ENCODE measurements at places on chromosomes 4 and X.

- no peaks in the 10 kb centered on the region for H3K4me1 ChIP-seq
- no peak overlapping the region for H3K4me3 ChIP-seq
- peaks cover 12% of the 10 kb centered on the region for H3K27me3 ChIP-seq
- no peak for DNase-seq
- H3K36me3 ChIP-seq, result no peaks in the 10 kb centered on the region
Observed at GRCh38 chr4:8939160-8939839, 67.7 kb upstream of the HMX1 start.

- no peak overlapping the region for H3K27ac ChIP-seq
- no peak overlapping the region for H3K4me3 ChIP-seq
- H3K4me1 ChIP-seq, result no peaks in the 10 kb centered on the region
Observed at GRCh38 chr4:17168571-17168970, 270.1 kb upstream of the LDB2 start.

- H3K4me1 ChIP-seq, result no peaks in the 10 kb centered on the region
- no peak for DNase-seq
- no peak overlapping the region for H3K27ac ChIP-seq
- H3K36me3 ChIP-seq, result no peaks in the 10 kb centered on the region
Observed at GRCh38 chrX:108420481-108420880, 17.7 kb downstream of the COL4A6 start.

- no peak for DNase-seq
- no peak overlapping the region for H3K4me3 ChIP-seq
- peaks cover 6% of the 10 kb centered on the region for H3K27me3 ChIP-seq
- H3K27ac ChIP-seq, result no peak overlapping the region
- H3K36me3 ChIP-seq, result no peaks in the 10 kb centered on the region
Observed at GRCh38 chr4:26462874-26463273, 27.4 kb downstream of the CCKAR start.

DNA sequence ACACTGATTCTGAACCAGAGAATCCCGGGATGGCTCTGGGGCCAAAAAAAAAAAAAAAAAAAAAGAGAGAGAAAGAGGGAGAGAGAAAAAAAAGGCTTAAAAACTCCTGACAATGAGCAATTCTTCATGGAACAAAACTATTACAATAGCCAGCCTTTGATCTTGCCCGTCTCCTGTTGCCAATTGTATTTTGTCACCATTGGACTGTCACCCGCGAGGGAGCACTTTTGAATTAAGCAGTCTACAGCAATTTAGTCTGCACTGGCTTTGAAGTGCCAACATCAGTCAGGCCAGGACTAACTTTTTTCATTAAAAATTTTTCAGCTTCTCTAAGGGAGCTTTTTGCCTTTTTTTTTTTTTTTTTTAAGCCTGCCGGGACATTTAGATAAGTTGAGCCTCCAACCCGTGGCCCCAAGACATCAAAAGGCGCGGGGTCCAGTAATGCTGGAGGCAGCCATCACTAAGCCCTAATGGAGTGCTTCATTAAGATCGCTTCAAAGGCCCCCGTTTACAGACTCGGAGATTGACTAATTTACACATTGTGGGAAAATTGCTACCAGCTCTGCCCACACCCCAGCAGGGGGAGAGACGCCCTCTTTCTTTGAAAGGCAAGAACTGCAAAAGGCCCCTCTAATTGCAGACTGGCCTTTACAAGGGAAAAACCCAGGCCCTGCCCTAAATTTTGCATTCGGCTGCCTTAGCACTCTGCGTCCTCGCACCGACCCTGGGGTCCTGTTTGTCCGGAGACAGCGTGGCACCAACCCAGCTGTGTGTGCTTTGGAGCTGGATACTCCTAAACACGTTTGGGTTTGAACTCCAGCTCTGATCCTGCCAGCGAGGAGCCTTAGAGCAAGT lies 98.1 kb upstream of the MSX1 start:
- H3K4me3 ChIP-seq, result no peak overlapping the region
- H3K27me3 ChIP-seq, result peaks cover 6% of the 10 kb centered on the region
- DNase-seq, result no peak
- H3K36me3 ChIP-seq, result peaks cover 7% of the 10 kb centered on the region

GRCh38 chr4:108988464-108989195 lies 225.8 kb upstream of the ETNPPL start:
- H3K27ac ChIP-seq, result no peak overlapping the region
- no peak for DNase-seq
- peaks cover 1% of the 10 kb centered on the region for H3K27me3 ChIP-seq
- H3K4me1 ChIP-seq, result no peaks in the 10 kb centered on the region
- no peaks in the 10 kb centered on the region for H3K36me3 ChIP-seq
- no peak overlapping the region for H3K4me3 ChIP-seq

- H3K36me3 ChIP-seq, result no peaks in the 10 kb centered on the region
- no peak for DNase-seq
- H3K27ac ChIP-seq, result no peak overlapping the region
- H3K4me1 ChIP-seq, result no peaks in the 10 kb centered on the region
- no peak overlapping the region for H3K4me3 ChIP-seq
Observed at GRCh38 chrX:129641941-129642340, 12.8 kb downstream of the APLN start.

- no peak for DNase-seq
- peaks cover 30% of the 10 kb centered on the region for H3K36me3 ChIP-seq
- H3K4me3 ChIP-seq, result no peak overlapping the region
- H3K4me1 ChIP-seq, result peaks cover 51% of the 10 kb centered on the region
- no peaks in the 10 kb centered on the region for H3K27me3 ChIP-seq
- H3K27ac ChIP-seq, result peak overlapping the region; percentile 88
Observed at GRCh38 chr4:83230928-83231327, 53.7 kb downstream of the COQ2 start.

DNA sequence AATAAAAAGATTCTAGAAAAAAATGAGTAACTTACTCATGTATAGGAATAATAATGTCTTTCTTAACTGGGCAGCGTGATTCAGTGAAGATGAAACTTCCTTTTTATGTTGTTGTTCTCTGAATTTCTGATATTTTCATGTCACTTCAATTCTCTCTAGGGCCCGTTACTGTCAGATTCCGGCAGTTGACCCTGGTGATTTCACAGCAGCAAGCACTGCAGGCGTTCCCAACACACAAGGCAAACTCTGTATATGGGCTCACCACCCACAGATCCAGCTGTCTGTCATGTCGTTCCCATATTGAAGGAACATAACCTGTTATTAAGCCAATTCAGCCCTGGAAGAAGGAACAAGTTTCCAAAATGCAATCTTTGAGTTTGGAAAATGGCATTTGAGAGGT lies 288.3 kb upstream of the GALNTL6 start:
- H3K27ac ChIP-seq, result no peak overlapping the region
- H3K27me3 ChIP-seq, result no peaks in the 10 kb centered on the region
- H3K4me1 ChIP-seq, result no peaks in the 10 kb centered on the region
- no peak for DNase-seq
- no peaks in the 10 kb centered on the region for H3K36me3 ChIP-seq
- H3K4me3 ChIP-seq, result no peak overlapping the region

DNA sequence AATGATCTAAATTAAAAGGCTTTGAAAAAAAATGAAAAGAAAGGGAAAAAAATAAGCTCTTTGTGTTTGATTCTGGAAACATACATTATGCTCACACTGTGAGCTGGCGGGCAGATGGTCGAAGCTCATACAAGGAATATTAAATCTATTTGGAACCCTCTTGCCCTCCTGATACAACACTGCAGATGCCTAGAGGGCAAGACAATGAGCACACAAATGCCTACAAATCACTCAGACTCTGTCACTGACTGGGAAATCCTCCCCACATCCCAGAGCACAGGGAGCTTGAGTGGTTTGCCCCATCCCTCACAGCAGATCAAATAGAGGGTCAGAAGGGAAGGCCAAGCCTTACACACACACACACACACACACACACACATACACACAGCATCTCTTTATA lies 320.4 kb downstream of the HNRNPD start:
- peaks cover 9% of the 10 kb centered on the region for H3K27me3 ChIP-seq
- no peak overlapping the region for H3K4me3 ChIP-seq
- no peak for DNase-seq
- H3K27ac ChIP-seq, result no peak overlapping the region

DNA sequence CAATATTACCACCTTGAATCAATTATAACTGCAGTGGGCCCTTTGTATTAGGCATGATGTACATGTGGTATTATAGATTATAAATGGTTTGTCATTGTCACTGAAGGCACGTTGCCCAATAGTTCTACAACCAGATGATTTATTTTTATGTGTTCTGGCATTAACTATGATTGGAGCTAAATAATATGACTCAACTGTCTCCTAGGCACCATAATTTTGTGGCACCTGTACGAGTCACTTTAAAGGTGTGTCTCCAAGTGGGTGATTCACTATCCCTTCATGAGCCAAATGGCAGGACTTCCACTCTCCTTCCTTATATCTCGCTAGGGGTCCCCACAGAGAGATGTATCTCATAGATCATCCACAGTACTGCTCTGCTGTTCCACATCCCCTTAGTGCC lies 6.1 kb upstream of the SMPX start:
- no peak overlapping the region for H3K27ac ChIP-seq
- no peak overlapping the region for H3K4me3 ChIP-seq
- no peaks in the 10 kb centered on the region for H3K4me1 ChIP-seq
- no peaks in the 10 kb centered on the region for H3K36me3 ChIP-seq
- no peak for DNase-seq

DNA sequence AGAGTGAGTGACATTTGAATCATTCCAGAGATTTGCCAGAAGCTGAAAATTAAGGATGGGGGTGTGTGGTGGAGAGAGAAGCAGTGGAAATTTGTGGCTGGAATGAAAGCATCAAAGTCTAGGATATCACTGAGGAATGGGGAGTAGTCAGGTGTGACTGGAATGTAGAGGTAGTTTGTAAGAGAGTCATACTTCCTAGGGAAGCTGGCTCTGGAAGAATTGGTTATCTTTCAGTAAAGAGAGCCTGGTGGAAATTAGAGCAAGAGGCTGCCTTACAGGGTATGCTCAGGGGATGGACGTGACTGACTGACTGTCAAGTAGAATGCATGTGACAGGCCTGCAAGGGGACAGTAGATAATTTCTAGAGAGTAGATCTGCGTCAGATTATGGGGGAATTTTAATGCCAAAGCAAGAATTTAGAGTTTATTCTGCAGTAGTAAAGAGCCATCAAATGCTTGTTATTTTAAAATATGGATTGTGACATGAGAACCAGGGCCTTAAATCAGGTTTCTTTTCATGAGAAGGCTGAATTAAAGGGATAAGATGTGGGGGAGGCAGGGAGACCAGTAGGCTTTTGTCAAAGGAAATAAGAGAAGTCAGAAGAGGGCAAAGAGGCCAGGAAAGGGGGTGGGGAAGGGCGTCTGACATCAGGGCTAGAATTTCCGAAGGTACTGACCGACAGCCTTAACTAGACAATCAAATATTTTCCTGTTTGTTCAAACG lies 109.9 kb downstream of the AFF1 start:
- peaks cover 22% of the 10 kb centered on the region for H3K36me3 ChIP-seq
- H3K4me3 ChIP-seq, result no peak overlapping the region
- H3K27ac ChIP-seq, result no peak overlapping the region
- no peak for DNase-seq
- no peaks in the 10 kb centered on the region for H3K27me3 ChIP-seq

- no peak for DNase-seq
- peaks cover 2% of the 10 kb centered on the region for H3K36me3 ChIP-seq
- no peak overlapping the region for H3K4me3 ChIP-seq
- no peak overlapping the region for H3K27ac ChIP-seq
Observed at GRCh38 chr4:102764901-102765300, 4.1 kb upstream of the MANBA start.

DNA sequence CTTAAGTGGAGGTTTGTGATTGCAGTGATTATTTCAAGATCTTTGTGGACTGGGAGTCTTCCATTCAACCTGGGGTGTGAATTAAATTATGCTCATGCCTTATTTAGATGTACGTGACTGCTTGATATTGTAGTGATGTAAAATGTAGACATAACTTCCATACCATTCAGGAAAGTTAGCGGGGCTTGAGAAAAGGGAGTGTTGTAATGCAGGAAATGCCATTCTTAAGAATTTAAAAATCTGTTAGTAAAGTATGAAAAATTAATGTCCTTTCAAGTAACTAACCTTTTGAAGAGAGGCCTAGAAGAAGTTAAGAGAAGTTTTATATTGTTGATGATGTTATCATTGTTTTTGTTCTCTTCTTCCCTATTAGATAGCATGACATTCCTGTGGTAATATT lies 318.2 kb downstream of the CCSER1 start:
- no peak for DNase-seq
- no peaks in the 10 kb centered on the region for H3K27me3 ChIP-seq
- H3K4me3 ChIP-seq, result no peak overlapping the region
- no peaks in the 10 kb centered on the region for H3K4me1 ChIP-seq
- no peaks in the 10 kb centered on the region for H3K36me3 ChIP-seq

- no peak overlapping the region for H3K4me3 ChIP-seq
- no peaks in the 10 kb centered on the region for H3K4me1 ChIP-seq
- no peak overlapping the region for H3K27ac ChIP-seq
- H3K27me3 ChIP-seq, result no peaks in the 10 kb centered on the region
- H3K36me3 ChIP-seq, result no peaks in the 10 kb centered on the region
Observed at GRCh38 chrX:31550158-31550557, 478.3 kb upstream of the FTHL17 start.

GRCh38 chrX:44105228-44105913 lies 132.2 kb upstream of the NDP start:
- H3K4me3 ChIP-seq, result no peak overlapping the region
- DNase-seq, result no peak
- H3K36me3 ChIP-seq, result no peaks in the 10 kb centered on the region
- no peaks in the 10 kb centered on the region for H3K27me3 ChIP-seq
- no peaks in the 10 kb centered on the region for H3K4me1 ChIP-seq

DNA sequence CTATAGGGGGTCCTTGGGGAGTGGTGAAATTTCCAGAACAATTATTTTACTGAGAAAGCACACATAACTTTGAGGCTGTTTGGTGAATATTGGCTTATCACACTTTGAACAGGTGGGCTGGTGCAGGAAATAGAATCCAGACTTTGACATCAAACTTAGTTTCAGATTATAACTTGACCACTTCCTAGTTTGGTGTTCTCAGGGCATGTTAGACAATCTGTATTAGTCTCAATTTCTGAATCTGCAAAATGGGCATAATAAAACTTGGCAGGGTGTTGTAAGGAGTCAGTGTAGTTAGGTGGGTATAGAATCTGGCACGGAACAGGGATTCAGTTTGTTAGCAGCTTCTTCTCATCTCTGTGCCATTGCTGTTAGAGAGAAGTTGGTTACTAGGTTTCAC lies 43.3 kb upstream of the MBNL3 start:
- peaks cover 3% of the 10 kb centered on the region for H3K4me1 ChIP-seq
- H3K36me3 ChIP-seq, result no peaks in the 10 kb centered on the region
- H3K27ac ChIP-seq, result no peak overlapping the region
- H3K27me3 ChIP-seq, result no peaks in the 10 kb centered on the region
- DNase-seq, result no peak
- H3K4me3 ChIP-seq, result no peak overlapping the region

GRCh38 chr4:183989931-183990330 lies 84.8 kb downstream of the STOX2 start:
- H3K4me3 ChIP-seq, result no peak overlapping the region
- H3K27me3 ChIP-seq, result no peaks in the 10 kb centered on the region
- H3K4me1 ChIP-seq, result no peaks in the 10 kb centered on the region
- no peak for DNase-seq
- no peaks in the 10 kb centered on the region for H3K36me3 ChIP-seq
- H3K27ac ChIP-seq, result no peak overlapping the region
